ENCODE measurements at places on chromosomes 12 and 14.

DNA sequence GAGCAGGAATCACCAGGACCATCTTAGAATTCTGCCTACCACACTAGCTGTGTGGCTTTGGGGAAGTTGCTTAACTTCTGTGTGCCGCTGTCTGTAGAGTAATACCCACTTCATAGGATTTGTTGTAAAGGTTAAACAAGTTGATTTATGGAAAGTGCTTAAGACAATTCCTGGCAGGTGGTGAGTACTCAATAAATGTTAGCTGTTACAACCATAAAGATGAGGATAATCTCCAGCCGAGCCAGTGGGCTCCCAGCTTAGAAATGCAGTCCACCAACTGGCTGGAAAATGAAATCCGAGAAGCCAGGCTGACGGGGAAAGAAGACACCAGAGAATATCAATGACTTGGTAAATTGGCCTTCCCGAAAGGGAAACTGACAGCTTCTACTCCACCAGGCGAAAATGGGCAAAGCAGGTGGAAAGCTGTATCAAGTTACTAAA is 173.5 kb downstream of the CHST11 start:
- DNase-seq, result no peak

DNA sequence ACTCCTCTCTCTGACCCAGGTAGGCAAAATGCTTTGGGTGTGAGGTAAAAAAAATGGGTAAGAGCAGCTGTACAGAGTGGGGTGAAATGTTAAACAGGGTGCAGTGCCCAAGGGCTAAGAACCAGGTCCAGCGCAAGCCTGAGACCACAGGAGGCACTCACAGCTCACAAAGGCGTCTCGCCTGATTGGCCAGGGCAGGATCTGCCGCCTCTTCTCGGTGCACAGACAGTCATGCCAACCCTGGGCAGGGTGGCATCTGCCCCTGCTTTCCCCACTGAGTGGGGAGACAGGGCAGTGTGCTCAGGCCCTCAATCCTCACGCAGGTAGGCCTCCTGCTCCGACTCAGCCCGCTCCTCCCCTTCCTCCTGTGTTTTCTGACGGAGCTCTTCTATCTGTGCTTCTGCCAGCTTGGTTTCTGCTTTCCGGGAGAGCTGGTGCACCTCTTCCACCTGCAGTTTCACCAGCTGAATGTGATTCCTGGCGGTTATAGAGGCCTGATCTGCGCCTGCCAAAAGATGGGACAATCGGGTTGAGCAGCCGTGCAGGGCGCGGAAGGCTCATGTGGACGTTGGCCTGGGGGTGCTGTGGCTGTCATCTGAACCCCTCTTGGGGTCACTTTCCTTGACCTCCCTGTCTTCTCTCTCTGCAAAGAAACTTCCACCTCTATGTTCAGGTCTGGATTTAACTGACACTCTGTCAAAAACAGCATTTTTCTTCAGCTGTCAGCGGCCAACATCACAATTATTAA is 4.7 kb downstream of the B3GNT4 start:
- DNase-seq, result no peak

DNA sequence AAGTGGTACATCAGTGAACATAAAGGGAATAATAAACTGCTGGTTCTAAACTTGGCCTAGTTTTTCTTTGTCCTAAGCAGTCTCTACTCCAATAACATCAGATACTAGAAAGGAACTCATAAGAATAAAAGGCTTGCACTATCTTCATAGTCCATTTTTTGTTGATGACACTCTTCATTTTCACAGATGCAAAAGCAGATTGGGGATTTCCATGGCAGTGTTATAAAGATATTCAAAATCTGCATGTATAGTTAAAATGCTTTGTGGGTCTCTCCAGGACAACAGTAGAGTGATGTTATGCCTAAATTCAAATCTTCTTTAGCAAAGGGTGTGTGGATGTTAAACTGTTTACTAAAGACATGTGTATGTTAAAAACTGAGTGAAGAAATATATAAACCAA is 745.8 kb downstream of the TRHDE start:
- no peak for DNase-seq

DNA sequence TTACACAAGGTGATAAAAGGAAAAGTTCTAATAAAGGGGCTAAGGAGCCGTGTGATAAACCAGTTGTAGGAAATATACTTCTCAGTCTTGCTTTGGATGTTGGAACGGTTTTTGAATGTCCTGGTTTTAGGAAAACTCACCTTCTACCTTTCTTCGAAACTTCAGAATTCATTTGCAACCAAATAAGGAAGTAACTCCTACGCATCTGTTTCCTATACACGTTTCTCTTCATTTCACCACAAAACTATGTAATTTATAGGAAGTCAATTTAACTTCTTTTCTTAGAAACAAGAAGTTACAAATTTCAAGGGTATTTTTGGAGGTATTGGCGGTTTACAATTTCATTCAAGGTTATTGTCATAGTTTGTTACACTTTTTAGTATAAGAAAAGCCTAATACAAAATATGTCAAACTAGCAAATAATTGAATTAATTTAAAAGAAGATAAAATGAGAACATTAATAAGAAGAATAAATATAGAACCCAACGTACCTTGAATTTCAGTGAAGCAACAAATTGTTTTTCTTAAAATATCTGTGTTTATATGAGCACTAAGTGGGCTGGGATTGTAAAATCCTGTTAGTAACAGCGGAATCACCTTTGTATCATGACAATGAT is 33.2 kb upstream of the CD69 start:
- no peak for DNase-seq

- DNase-seq, result no peak
Measured at GRCh38 chr14:60639674-60640073, 9.6 kb downstream of the SIX1 start.

DNA sequence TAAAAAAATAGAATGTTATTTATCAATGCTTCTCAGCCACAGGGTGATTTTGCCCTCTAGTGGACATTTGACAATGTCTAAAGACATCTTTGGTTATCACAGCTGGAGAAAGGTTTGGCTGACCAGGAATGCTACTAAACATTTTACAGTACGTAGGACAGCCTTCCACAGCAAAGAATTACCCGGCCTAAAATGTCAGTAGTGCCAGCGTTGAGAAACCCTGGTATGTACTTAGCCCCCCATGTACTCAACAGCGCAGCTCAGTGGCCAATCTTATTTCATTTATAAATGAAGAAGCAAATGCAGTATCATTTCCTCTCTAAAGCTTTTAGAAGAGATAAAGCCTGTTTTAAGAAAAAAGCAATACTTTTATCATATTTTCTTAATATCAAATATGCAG is 5.8 kb downstream of the MARK3 start:
- no peak for DNase-seq

GRCh38 chr12:81365284-81365683 is 287.4 kb downstream of the ACSS3 start:
- no peak for DNase-seq

DNA sequence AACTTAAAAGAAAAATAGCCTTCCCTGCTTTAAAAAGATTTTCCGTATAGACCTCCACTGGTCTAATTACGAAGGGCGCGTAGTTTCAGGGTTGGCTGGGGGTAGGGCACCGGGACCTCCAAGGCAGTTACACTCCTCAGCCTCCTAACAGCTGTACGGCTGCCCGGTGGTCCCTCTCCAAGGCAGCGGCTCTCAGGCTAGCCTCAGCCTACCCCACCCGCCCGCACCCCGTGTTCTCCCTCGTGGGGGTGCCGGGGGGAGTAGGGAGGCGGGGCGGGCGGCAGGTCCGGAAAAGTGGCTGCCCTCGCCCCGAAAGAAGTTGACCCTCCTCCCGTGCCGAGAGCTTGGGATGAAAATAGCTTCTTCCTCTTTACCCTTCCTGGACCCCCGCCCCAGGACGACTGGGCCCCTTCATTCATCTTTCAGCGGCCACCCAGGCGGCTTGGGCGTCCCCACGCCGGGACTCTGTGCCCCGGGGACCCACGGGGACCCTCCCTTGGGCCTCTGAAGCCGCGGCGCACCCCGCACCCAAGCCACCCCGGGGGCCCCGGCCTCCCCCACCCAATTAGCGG is 991 bp upstream of the RCOR1 start:
- DNase-seq, result peak; percentile 17

DNA sequence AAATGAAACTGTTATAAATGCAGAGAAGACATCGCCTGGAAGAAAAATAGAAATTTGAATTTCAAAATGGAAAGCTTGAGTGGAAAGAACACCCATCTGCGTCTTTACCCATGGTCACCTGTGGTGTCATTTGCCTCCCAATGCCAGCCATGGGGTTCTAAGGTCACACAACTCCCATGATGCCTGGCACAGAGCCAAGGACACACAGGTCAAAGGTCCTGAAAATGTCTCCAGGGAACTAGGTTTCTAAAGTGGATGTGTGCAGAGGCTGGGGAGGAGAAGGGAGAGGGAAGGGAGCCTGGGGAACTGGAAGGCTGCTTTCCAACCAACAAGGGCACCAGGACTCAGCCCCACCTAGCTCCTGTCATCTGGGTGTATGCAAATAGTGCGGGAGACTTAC is 724.0 kb upstream of the TMEM132C start:
- no peak for DNase-seq

- no peak for DNase-seq
Measured at GRCh38 chr14:28671425-28671824, 95.2 kb upstream of the FOXG1 start.

GRCh38 chr14:103961928-103962578 is 19.7 kb upstream of the RD3L start:
- DNase-seq, result no peak

- no peak for DNase-seq
Measured at GRCh38 chr14:89983375-89983774, 27.6 kb downstream of the TDP1 start.

GRCh38 chr12:62656591-62657362 is 190.2 kb downstream of the MON2 start:
- DNase-seq, result no peak

GRCh38 chr14:55272387-55272786 is 1.2 kb downstream of the FBXO34 start:
- DNase-seq, result no peak

DNA sequence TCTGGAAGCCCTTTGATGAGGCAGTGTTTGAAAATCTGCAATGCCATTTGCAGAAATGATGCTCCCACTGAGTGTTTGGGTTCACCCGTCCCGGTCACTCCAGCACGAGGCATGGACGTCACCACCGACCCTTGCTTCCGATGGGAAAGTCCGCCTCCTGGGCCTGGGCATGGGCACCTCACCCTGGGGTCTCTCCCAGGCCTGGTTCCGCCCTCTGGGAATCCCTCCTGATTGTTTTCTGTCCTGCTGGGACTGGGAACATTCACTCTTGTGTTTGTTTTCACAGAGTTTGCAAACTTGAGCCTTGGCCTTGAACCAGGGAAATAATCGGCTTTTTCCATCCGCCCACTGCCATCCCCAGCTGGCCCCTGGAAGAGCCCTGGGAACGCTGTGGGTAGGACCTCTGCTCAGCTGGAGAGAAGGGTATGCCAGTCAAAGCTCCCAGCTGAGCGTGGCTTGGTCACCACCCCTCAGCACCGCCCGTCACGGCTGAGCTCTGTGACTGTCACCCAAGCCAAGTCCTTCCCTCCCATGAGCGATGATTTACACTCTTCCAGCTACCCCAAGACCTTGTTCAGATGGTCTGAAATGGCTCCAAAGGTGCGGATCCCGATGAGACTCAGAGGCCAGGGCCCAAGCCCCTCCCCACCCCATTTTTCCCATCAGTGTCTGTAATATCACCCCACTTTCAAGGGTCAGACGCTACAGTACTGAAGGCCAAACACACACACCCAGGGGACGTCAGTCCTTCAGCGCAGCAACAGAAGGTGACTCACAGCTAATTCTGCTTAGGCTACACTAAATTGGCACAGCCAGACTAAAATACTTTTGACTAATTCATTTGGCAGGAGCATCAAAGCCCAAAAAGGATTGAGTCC is 34.1 kb upstream of the FZD10 start:
- DNase-seq, result no peak

GRCh38 chr14:54047645-54048308 is 91.2 kb upstream of the BMP4 start:
- DNase-seq, result no peak

- no peak for DNase-seq
Measured at GRCh38 chr14:50806241-50806933, 24.6 kb downstream of the NIN start.

DNA sequence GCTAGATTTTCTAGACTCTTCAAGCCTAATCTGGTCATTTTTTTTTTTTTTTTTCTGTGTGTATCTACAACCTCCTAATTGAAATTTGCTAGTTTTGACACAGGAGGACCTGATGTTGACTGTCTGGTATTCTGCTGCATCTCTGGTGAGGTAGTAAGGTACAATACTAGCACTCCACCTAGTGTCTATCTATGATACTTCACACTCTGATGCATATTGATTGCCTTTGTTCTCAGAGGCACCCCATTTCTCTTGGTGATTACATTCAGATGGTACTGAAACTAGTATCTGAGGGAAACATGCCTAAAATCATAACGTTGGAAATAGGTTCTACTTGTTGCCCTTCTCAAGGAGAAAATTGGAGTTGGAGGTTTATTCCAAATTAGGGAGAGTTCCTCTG is 930.5 kb upstream of the NOVA1 start:
- DNase-seq, result no peak

DNA sequence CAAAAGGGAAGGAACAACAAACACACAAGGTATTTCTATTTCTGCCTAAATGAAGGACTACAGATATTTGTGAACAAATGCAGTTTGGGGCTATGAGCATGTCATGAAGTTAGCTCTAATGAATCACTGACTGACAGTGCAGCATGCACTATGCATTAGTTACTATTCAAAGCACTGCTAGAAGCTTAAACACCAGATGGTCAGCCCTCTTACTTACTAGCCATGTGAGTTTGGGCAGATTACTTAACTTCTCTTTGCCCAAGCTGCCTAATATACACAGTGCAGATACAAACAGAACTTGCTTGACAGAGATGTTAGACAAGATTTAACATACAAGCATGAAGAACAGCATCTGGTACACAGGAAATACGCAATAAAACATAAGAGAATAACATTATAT is 96.0 kb downstream of the ATXN2 start:
- no peak for DNase-seq

DNA sequence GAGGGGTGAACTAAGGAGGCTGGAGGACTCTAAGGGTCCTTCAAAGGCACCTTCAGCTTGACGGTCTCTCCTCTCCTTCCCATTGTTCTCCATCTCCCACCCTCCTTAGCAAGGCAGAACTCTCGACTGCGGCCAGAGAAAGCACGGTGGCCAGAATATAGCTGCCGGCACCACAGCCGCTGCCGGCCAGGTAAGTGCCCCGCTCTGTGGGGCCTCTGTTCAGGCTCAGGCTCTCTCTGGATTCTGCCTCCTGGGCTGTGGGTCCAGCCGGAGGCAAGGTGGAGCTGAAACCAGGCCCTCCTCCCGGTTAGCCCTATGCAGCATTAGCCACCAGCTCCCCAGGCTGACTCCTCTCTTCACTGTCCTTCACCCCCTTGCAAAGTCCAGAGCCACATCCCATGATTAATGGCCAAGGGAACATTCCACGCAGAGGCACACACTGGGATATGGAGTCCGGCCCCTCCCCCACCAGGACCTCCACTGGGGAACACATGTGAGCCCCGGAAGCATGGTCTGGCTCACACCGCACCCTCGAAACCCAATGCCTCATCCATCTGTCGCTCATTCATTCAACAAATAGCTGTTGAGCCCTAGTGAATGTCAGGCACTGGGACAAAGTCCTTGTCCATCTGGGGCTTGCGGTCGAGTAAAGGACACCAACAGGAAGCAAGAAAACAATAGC is 25.2 kb downstream of the LTBP2 start:
- DNase-seq, result no peak

All from activated T-helper 9 cell treated with anti-CD3 and anti-CD28 coated beads, Interleukin-2, amount 50 U/mL, for 16 hours (primary cell).